ENCODE measurements at places on chromosomes 3 and 15. TPM values are rescaled to one million over a fixed set of nuclear protein-coding genes. Genes with fewer than 3 reads are reported as not detected.

- no peak overlapping the region for H3K4me3 ChIP-seq
- no peaks in the 10 kb centered on the region for H3K4me1 ChIP-seq
- no peaks in the 10 kb centered on the region for H3K27me3 ChIP-seq
- peaks cover 7% of the 10 kb centered on the region for H3K36me3 ChIP-seq
- H3K27ac ChIP-seq: no peak overlapping the region
- DNase-seq: no peak
These were observed 22.9 kb upstream of the CCNL1 start for GRCh38 chr3:157182879-157183278.

- DNase-seq: no peak
- H3K27me3 ChIP-seq: no peaks in the 10 kb centered on the region
- no peaks in the 10 kb centered on the region for H3K36me3 ChIP-seq
- peaks cover 28% of the 10 kb centered on the region for H3K4me1 ChIP-seq
- H3K4me3 ChIP-seq: no peak overlapping the region
- no peak overlapping the region for H3K27ac ChIP-seq
These were observed 34.9 kb downstream of the PRKCD start for GRCh38 chr3:53195602-53196574.

- peaks cover 2% of the 10 kb centered on the region for H3K27me3 ChIP-seq
- peak; percentile 57 for DNase-seq
- no peaks in the 10 kb centered on the region for H3K36me3 ChIP-seq
- peaks cover 59% of the 10 kb centered on the region for H3K4me1 ChIP-seq
These were observed 11.8 kb downstream of the CD276 start for GRCh38 chr15:73695773-73696640.

DNA sequence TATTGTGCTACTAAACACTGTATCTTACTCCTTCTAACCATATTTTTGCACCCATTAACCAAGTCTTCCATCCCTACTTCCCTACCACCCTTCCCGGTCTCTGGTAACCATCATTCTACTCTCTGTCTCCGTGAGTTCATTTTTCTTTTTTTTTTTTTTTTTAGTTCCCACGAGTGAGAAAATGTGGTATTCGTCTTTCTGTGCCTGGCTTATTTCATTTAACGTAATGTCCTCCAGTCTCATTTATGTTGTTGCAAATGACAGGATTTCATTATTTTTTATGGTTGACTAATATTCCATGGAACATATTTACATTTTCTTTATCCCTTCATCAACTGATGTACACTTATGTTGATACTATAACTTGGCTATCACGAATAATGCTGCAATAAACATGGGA lies 31.7 kb downstream of the TJP1 start:
- no peaks in the 10 kb centered on the region for H3K27me3 ChIP-seq
- DNase-seq: no peak
- H3K27ac ChIP-seq: peak overlapping the region; percentile 8
- H3K36me3 ChIP-seq: no peaks in the 10 kb centered on the region

Gene ACAD9
- 40.5 TPM for total RNA-seq

DNA sequence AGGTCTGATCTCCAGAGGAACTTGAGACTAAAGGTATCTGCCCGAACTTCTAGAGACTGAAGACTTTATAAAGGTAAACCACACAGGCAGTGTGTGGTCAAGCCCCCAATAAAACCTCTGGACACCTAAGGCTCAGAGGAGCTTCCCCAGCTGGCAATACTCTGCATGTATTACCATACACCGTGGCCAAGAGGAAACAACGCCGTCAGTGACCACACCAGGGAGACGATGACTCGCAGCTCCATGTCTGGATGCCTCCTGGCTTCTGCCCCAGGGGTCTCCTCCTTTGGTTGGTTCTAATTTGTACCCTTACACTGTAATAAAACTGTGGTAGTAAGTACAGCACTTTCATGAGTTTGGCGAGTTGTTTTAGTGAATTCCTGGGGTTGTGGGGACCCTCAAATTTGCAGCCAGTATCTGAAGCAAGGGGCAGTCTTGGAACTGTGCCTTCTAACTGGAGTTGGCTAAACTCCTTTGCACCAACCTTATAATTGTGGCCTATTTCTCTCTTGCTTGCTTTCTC lies 32.1 kb upstream of the BCL2L10 start:
- H3K27me3 ChIP-seq: no peaks in the 10 kb centered on the region
- no peak overlapping the region for H3K4me3 ChIP-seq
- peaks cover 22% of the 10 kb centered on the region for H3K36me3 ChIP-seq
- no peak overlapping the region for H3K27ac ChIP-seq

Gene GPR156
- 1.1 TPM for total RNA-seq

Gene SPSB4
- total RNA-seq: 0.16 TPM

DNA sequence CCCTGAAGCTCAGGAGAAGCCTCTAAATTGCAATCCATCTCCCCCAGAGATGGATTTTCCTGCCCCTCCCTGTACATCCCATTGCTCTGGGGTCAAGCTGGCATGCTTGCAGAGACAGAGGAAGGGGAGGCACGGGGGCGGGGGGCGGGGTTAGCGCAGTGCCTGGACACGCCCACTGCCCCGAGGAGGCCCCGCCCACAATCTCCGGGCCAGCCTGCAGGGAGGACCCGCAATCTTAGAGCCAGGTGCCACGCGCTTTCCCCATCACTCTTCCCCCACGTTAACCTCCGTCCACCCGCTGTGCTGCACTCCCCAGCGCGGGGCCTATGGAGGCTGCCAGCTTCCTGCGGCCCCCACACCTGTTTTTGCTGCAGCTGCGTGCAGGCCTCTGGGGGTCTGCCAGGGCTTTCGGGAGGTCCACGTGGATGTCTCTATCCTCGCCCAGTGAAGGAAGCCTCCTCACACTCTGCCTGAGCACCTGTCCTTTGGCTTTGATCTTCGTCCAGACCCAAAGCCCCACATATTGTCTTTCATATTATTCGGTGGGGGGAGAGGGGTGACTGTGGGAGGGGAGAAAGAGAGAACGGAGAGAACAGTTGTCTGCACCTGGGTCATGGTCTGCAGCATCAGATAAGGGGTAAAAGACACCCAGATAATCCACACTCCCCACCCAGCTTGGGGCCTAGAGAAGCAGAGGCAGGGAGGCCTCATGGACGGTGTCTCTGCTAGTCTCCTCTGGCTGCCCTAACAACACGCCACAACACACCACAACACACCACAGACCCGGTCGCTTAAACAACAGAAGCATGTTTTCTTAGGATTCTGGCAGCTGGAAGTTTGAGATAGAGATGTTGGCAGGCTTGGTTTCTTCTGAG lies 118.0 kb upstream of the MEF2A start:
- H3K36me3 ChIP-seq: no peaks in the 10 kb centered on the region
- DNase-seq: peak; percentile 53
- H3K4me3 ChIP-seq: no peak overlapping the region
- peaks cover 30% of the 10 kb centered on the region for H3K4me1 ChIP-seq

- no peaks in the 10 kb centered on the region for H3K4me1 ChIP-seq
- H3K27ac ChIP-seq: no peak overlapping the region
- no peaks in the 10 kb centered on the region for H3K27me3 ChIP-seq
- H3K36me3 ChIP-seq: no peaks in the 10 kb centered on the region
- no peak for DNase-seq
- no peak overlapping the region for H3K4me3 ChIP-seq
These were observed 56.6 kb downstream of the MOBP start for GRCh38 chr3:39524107-39524506.

- no peak overlapping the region for H3K27ac ChIP-seq
- H3K4me3 ChIP-seq: no peak overlapping the region
- no peak for DNase-seq
- no peaks in the 10 kb centered on the region for H3K36me3 ChIP-seq
- no peaks in the 10 kb centered on the region for H3K4me1 ChIP-seq
- H3K27me3 ChIP-seq: no peaks in the 10 kb centered on the region
These were observed 76.5 kb downstream of the NUP210 start for GRCh38 chr3:13343601-13344000.

Gene GHSR
- total RNA-seq: 0.55 TPM

GRCh38 chr3:125294411-125294810 lies 80.7 kb downstream of the ZNF148 start:
- no peak overlapping the region for H3K4me3 ChIP-seq
- no peaks in the 10 kb centered on the region for H3K27me3 ChIP-seq
- no peak for DNase-seq
- H3K4me1 ChIP-seq: no peaks in the 10 kb centered on the region
- H3K27ac ChIP-seq: no peak overlapping the region

Gene CLDN16
- total RNA-seq: not detected

- no peaks in the 10 kb centered on the region for H3K4me1 ChIP-seq
- no peaks in the 10 kb centered on the region for H3K27me3 ChIP-seq
- H3K4me3 ChIP-seq: no peak overlapping the region
- H3K27ac ChIP-seq: no peak overlapping the region
These were observed 331.8 kb downstream of the FGF12 start for GRCh38 chr3:192395506-192395905.

- no peak overlapping the region for H3K4me3 ChIP-seq
- DNase-seq: no peak
- H3K27me3 ChIP-seq: no peaks in the 10 kb centered on the region
- no peaks in the 10 kb centered on the region for H3K4me1 ChIP-seq
These were observed 119.4 kb downstream of the GADL1 start for GRCh38 chr3:30775040-30775439.

Gene IQCH
- total RNA-seq: 1.2 TPM

GRCh38 chr3:11631820-11632219 lies 11.9 kb downstream of the VGLL4 start:
- no peaks in the 10 kb centered on the region for H3K36me3 ChIP-seq
- H3K4me3 ChIP-seq: no peak overlapping the region
- H3K4me1 ChIP-seq: peaks cover 82% of the 10 kb centered on the region
- H3K27ac ChIP-seq: peak overlapping the region; percentile 59
- no peaks in the 10 kb centered on the region for H3K27me3 ChIP-seq
- no peak for DNase-seq

DNA sequence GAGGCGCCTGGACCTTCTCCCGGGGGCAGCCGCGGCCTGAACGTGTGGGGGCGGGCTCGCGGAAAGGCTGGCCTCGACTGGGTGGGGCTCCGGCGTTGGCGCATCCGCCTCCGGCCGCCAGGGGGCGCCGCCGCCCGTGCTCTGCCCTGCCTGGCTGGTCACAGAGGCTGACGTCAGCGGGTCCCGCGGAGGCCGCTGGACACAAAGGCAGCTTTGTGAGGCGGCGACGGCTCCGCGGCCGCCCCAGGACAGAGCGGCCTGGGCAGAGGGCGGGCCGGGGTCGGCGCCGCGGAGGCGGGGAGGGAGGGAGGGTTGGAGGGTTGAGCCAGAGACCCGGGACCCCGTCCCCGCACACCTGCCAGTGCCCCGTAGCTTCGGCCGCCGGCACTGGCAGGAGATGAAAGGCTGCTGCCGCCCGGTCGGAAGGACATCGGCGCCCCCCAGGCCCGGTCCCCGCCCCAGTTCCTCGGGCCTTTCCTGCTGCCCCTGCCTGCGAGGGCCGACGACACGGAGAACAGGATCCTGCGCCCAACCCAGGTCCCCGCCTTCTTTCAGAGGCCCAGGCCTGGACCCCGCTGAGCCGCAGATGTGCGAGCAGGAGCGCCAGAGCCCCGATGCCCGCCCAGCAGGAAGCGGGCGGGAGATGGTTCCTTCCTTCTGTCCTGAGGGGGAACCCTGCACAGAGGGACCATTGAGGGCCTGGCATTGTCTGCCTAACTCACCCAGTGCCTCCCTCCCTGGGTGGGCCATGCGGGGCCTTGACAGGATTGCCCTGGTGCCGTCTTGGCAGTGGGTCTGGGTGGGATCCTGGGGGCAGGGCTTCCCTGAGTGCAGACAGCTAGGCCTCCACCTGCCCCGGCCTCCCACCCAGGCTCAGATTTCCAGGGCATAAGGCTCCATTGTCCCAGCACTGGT lies 8.7 kb upstream of the SEMA3B start:
- H3K27ac ChIP-seq: peak overlapping the region; percentile 99
- peak; percentile 97 for DNase-seq
- H3K4me1 ChIP-seq: peaks cover 4% of the 10 kb centered on the region
- peaks cover 20% of the 10 kb centered on the region for H3K36me3 ChIP-seq
- peak overlapping the region; percentile 62 for H3K4me3 ChIP-seq
- no peaks in the 10 kb centered on the region for H3K27me3 ChIP-seq

GRCh38 chr3:15889936-15890335 lies 92.2 kb upstream of the ANKRD28 start:
- H3K4me1 ChIP-seq: peaks cover 5% of the 10 kb centered on the region
- no peaks in the 10 kb centered on the region for H3K36me3 ChIP-seq
- H3K27me3 ChIP-seq: no peaks in the 10 kb centered on the region
- no peak for DNase-seq
- no peak overlapping the region for H3K27ac ChIP-seq
- H3K4me3 ChIP-seq: no peak overlapping the region

- H3K27ac ChIP-seq: no peak overlapping the region
- H3K4me1 ChIP-seq: no peaks in the 10 kb centered on the region
- no peaks in the 10 kb centered on the region for H3K36me3 ChIP-seq
- H3K27me3 ChIP-seq: no peaks in the 10 kb centered on the region
These were observed 16.5 kb upstream of the FGF7 start for GRCh38 chr15:49406352-49407118.

GRCh38 chr3:103052236-103052830 lies 617.5 kb downstream of the ZPLD1 start:
- no peaks in the 10 kb centered on the region for H3K36me3 ChIP-seq
- H3K4me3 ChIP-seq: no peak overlapping the region
- no peak overlapping the region for H3K27ac ChIP-seq
- peak; percentile 79 for DNase-seq
- no peaks in the 10 kb centered on the region for H3K4me1 ChIP-seq

- H3K27me3 ChIP-seq: no peaks in the 10 kb centered on the region
- H3K4me1 ChIP-seq: no peaks in the 10 kb centered on the region
- H3K27ac ChIP-seq: no peak overlapping the region
- no peak for DNase-seq
- H3K4me3 ChIP-seq: no peak overlapping the region
- H3K36me3 ChIP-seq: no peaks in the 10 kb centered on the region
These were observed 81.1 kb downstream of the CD200R1L start for GRCh38 chr3:112765531-112765930.

- no peaks in the 10 kb centered on the region for H3K27me3 ChIP-seq
- H3K27ac ChIP-seq: peak overlapping the region; percentile 70
- peak overlapping the region; percentile 80 for H3K4me3 ChIP-seq
- H3K36me3 ChIP-seq: no peaks in the 10 kb centered on the region
- peaks cover 11% of the 10 kb centered on the region for H3K4me1 ChIP-seq
These were observed 1.3 kb downstream of the GOLGA8A start for GRCh38 chr15:34436126-34436955.

GRCh38 chr15:42171122-42171521 lies 14.7 kb upstream of the PLA2G4F start:
- no peak overlapping the region for H3K27ac ChIP-seq
- H3K27me3 ChIP-seq: no peaks in the 10 kb centered on the region
- no peak overlapping the region for H3K4me3 ChIP-seq
- peaks cover 42% of the 10 kb centered on the region for H3K36me3 ChIP-seq
- H3K4me1 ChIP-seq: no peaks in the 10 kb centered on the region

DNA sequence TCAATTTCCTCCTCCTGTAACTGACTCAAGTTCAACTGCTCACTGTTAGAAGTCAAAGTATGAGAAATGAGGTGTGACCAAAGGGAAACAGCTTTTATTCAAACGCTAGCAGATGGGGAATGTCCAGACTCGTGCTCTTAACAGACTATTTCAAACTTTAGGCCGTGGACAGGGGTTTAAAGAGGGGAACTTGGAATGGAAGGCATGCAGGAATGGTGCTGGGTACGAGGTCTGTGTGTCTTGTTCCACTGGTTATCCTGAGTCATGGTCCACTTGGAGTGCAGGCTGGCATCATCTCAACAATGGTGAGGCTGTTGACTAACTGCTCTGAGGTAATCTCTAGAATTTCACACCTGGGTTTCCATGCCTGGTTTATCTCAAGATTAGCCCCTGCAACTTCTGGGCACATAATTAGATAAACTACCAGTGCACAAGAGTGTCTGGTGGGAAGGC lies 22.9 kb upstream of the DNAAF4 start:
- H3K4me3 ChIP-seq: no peak overlapping the region
- no peaks in the 10 kb centered on the region for H3K36me3 ChIP-seq

GRCh38 chr3:14822670-14823390 lies 4.1 kb downstream of the FGD5 start:
- no peak overlapping the region for H3K4me3 ChIP-seq
- H3K27me3 ChIP-seq: no peaks in the 10 kb centered on the region

Gene CACNA1D
- 5.4 TPM for total RNA-seq

Gene KIF15
- 1.1 TPM for total RNA-seq

Gene SLC35G2
- 8.0 TPM for total RNA-seq

Measured in sigmoid colon (tissue), 7 donors.